ENCODE measurements at places on chromosomes 7 and 10.

- no peak for DNase-seq
Observed at GRCh38 chr7:85356916-85357315, 170.1 kb upstream of the SEMA3D start.

DNA sequence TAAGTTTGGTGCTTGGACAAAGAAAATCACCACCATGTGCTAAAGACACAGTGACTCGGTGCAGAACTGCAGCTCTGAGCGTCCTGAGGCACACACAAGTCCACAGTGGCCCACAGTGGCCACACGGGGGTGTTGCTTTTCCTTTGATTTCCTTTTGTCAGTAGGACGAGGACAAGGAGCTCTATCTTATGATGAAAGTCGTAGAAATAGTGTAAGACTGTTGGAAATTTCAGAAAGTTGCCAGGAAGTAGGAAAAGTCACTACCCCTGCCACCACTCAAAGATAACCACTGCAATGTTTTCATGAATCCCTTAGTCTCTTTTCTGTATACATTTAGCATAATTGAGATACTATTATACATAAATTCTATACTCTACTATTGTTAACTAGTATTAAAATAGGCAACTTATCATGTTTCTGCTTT is 146.0 kb downstream of the TNS3 start:
- no peak for DNase-seq

GRCh38 chr7:19552576-19552975 is 156.3 kb downstream of the POLR1F start:
- no peak for DNase-seq

DNA sequence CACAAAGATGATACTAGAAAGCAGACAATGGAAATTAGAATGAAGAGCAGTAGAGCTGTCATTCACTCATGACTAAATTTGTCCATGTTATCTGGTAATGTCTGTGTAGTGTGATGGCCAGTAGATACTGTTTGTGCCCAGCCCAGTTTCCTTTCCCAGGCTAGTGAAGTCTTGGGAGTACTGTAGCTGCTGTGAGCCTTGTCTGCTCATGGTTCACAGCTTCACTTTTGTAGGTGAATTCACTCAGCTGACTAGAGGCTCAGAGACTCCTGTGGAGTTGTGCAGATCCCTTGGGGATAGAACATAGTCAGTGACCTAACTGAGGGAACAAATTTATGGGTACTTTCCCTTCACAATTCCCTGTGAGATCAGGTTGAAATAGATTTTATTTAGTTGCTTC is 572.5 kb downstream of the ARL4A start:
- no peak for DNase-seq

DNA sequence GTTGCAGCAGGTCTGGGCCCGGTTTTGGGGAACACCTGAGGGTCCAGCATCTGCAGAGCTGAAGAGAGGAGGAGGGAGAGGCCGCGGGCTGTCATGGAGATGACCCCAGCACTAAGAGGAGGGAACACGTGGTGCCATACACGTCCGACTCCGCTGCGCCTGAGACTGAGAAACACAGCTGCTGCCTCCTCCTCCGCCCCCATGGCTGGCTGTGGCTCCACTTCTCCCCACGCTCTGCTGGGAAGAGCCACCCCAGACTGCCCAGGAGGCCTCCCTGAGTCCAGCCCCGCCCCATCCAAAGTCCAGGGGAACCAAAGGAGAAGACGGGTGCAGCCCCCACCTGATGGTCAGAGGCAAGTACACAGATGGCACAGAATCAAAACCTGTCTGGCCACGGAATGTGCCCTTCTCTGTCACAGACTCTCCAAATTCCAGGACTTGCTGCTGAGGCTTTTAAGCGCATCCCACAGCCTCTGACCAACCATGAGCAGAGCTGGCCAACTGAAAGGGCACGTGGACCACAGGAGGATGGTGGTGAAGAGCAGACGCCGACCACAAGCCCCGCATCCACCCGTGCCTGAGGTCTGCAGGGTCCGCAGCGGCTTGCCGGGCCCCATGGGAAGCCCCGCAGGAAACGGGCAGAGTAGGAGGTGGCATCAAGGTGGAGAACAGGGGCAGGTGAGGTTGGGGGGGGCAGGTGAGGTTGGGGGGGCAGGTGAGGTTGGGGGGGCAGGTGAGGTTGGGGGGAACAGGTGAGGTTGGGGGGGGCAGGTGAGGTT is 24.0 kb downstream of the STK32C start:
- no peak for DNase-seq

DNA sequence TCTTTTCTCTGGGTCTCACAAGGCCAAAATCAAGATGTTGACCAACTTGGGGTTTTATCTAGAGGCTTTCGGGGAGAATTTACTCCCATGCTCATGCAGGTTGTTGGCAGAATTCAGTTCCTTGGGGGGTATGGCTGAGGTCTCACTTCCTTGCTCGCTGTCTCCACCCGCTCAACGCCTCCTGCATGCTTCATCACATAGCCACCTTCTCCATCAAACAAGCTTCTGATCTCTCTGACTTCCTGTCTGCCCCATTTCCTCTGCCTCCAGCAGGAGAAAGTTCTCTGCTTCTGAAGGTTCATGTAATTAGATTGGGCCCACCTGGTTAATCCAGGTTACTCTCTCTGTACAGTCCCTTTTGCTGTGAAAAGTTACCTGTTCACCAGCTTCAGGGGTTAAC is 179.1 kb upstream of the FZD1 start:
- DNase-seq, result no peak

- DNase-seq, result peak; percentile 3
Observed at GRCh38 chr7:135976312-135977006, 700 bp downstream of the MTPN start.

GRCh38 chr10:113058523-113059370 is 108.7 kb downstream of the TCF7L2 start:
- no peak for DNase-seq

DNA sequence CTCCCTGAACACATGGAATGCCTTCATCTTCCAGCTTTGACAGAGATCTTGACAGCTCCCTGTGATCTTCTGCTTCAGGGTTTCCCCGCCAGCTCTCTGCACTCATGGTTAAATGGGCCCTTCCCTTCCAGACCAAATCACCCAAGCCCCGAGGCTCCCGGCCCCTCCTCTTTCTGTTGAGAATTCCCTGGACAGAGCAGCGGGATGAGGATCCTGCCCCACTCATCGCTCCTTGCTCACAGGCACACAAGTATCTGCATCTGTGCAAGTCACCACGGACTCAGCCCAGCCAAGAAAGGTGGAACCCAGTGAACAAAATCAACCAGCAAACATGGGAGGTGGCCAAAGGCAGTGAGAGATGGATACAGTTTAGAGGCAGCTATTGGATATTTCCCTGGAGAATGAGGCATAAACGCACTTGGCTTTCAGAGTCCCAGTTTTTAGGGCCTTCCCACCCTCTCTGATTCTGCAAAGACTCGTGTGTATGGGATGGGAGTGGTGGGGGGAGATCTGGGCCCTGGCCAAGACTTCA is 37.7 kb upstream of the CXCL12 start:
- DNase-seq, result no peak

DNA sequence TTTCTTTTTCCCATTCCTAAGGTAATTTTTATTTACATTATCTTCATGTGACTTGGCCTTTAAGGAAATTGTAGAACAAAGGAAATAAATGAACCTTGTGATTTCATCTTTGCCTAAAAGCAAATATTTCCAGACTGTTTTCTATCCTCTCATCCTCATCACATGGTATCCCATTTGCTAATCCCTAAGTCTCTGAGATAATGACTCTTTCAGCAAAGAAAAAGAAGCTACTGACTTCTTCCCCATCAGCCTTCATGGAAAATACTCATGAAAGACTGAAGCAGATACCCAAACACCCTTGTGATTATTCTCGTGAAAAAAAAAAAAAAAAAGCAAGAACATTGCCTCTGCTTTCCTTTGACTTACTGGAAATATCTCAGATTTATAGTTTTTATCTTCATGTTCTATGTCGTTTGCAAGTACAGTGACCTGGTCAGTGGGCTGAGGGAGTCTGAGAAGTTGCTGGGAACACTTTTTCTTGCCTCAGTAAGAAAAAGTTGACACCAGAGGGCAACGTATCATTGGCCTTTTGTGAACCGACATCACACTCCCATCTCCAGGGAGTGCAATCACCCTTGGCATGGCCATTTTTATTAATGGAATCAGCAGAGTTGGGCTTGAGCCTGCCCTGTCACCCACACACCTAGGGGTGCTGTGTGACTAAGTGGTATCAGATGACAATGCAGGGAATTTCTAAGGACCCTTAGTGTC is 246.0 kb upstream of the KMT2E start:
- peak; percentile 0 for DNase-seq

GRCh38 chr10:58913717-58914116 is 262.7 kb upstream of the PHYHIPL start:
- no peak for DNase-seq

DNA sequence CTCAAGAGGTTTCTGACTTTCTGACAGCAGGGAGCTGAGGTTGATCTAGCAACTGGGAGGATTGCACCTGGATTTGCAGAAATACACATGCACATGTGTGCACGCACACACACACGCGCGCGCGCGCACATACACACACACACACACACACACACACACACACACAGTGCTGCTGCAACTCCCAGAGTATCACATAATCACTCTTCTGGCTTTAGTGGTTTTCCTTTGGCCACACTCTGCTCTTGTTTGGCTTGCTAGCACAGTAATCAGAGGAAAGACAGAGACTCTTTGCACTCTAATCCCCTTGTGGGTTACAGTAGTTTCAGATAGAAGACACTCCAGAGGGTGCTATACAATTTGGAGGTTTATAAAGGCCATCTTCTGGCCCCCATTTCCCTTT is 705.0 kb downstream of the AUTS2 start:
- DNase-seq, result no peak

GRCh38 chr7:45033261-45033930 is 33.4 kb downstream of the CCM2 start:
- no peak for DNase-seq

DNA sequence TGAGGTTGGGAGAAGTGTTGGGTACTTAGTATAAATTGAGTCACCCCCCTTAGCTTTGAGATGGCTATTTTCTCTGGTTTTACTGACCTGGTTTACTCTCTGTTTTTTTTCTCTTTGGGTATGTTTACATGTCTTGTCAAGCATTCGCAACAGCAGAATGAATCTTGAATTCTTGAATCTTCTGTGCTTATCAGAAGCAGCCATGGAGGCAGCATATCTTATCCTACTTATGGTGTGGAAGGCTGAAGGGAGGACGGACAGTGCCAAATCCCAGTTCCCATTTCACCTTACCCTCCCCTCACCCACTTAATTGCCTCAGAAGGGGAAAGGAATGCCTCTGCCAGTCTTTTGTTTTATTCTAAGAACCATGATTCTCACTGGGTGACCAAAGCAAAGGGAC is 3.7 kb downstream of the SND1 start:
- DNase-seq, result no peak

GRCh38 chr7:24819916-24820689 is 62.8 kb upstream of the GSDME start:
- peak; percentile 55 for DNase-seq

GRCh38 chr10:1731592-1731991 is 5.7 kb downstream of the ADARB2 start:
- DNase-seq, result no peak

- DNase-seq, result no peak
Observed at GRCh38 chr10:77328272-77328816, 309.3 kb downstream of the KCNMA1 start.

DNA sequence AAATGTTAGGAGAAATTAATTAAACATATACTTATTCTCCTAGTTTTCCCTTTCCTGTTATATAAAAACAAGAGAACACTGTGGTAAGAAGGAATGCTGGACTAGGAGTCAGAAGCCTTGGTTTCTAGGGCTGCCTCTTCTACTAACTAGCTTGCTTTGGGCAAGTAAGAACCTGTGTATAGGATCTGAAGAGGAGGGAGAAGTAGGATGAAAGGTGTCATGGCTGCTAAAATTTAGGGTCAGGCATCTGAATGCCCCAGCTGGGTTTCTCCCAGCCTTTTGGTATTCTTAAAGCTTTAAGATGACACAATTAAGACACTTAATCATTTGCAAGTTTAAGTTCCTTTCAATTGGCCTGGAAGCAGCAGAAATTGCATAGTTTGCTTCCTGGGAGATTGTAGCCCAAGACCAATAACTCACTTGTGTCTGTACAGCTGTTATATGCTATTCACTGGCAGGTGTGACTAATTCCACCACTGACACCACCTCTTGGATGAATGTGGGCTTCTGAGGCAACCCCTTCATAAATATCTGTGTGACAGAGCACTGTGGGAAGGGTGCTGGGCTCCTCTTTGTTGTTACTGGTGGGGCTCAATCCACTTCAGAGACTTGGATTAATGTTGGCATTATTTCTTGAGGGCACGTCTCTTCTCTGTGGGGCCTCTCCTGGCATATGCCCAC is 137.2 kb downstream of the LRMDA start:
- DNase-seq, result no peak

- DNase-seq, result no peak
Observed at GRCh38 chr7:125651823-125652528, 722.4 kb upstream of the POT1 start.

DNA sequence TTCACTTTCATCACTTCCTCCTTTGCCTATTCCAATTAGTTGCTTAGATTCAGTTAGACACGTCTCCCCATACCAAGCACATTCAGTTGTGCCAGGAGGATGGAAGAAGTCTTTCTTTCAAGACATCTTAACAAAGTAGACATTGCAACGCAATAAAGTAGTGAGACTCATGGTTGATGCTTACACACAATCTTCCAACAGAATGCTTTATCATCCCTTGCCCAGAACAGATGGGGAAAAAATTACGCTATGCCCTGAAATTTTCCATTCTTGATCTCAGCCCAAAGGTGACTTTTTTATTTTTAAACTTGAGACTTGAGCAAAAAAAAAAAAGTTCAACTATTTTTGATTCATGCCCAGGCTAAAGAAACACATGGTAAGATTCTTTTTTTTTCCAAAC is 74.9 kb downstream of the KCNMA1 start:
- no peak for DNase-seq

GRCh38 chr10:47034441-47035051 is 123.3 kb downstream of the PTPN20 start:
- DNase-seq, result no peak

DNA sequence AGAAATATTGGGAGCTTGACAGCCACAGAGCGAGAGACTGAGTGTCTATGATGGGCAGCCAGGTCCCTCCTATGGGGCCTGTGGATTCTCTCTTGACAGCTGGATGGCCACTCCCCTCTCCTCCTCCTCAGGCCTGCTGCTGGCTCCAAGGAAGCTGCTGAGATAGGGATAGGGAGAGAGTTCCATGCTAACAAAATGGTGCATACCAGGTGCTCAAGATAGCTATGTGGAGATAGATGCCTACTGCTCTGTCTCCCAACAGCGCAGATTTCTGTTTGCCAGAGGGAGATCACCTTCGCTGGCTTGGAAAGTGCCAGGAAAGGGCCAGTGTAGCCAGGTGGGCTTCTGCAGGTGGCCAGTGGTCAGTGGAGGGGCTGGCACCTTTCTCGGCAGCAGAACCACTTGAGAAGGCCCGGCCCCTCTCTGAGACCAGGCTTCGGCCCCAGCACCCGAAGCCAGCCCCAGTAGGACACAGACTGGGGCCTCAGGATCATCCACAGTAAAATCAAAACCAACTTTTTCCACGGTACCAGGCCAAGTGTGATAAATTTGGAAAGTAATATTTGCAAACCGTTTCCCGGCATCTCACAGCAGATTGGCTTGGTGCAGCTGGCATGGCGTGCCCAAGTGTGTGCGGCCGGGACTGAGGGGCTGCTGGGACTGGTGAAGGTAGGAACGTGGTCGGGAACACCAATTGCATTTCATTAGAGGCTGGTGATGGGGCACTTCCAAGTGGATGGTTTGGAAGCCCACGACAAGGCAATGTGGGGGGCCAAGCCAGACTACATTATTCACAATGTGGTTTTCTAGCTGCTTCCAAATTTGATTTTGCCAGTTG is 139.6 kb downstream of the PTPN20 start:
- no peak for DNase-seq

Data from SHP77 treated with DMSO at 0.1 percent for 48 hours (cell line).